D341Med (cell line): ENCODE measurements at places on chromosomes 7 and 10.

DNA sequence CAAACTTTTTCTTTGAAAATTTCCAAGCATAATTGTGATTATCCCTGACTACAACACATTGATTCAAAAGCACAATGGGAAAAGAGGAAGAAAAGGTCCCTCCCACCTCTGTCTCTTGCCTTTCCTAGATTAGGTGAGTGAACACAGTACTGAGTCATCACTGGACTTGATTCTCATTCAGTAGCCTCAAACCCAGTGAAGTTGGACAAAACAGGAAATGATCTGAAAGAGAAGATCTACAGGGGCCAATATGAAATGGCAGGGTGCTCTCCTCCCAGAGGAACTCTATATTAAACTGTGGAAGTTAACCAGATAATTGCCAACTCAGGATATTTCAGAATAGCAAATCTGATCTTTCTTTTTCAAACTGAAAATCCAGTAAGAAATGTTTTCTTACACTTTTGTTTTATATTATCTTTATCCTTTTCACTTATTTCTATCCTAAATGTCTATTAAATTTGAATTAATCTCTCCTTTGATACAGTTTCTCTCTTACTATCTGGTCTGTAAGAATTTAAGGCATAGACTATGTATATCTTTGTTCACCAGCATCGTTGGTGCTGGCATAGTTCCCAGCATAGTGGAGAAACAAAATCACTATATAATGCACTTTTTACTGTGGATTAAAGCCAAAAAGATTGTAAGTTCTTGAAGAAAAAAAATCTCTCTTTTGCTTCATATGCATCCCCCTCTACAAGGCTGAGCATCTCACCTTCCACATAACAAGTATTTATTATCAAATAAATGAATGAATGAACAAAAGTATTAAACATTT is 41.4 kb upstream of the IKZF1 start:
- no peak for DNase-seq

DNA sequence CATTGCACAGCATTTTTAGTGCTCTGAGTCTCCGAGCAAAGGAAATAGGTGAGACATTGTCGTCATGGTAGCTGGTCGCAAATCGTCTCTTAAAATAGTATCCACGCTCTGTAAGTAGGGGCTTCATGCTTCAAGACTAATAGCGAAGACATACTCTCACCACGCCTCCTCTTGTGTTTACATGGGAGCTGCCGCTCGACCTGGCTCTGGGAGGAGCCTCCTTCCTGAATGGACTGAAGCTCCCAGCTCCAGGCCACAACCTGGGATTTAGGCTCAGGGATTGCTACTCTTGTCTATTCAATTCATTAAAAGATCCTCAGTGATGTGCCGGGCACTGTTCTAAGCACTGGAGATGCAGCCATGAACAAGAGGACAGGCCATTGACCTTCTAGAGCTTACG is 196.1 kb upstream of the GALNT17 start:
- no peak for DNase-seq

DNA sequence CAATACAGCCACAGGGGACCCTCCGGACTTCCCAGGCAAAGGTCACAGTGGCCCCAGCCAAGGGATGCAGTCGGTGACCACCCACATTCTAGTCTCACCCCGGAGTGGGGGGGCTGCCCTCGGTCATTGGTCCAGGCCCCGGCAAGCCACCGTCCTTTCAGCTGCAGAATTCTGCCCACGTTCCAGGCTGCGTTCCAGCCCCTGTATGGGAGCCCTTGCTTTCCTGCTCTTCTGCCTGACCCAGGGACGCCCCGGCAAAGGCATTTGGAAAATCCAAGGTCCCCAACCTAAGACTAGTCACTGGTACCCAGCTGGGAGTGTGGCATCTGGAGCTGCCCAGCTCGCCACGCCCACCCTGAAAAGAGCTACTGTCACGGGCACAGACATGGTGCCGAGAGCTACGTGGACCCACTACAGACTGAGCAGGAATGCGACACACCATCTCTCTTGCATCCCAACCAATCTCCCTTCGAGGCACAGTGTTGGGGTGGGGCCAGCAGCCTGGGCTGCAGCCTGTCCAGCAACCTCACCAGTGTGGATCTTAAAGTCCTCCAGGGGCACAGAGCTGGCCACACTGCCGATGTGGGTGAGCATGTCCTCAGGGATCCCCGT is 18.6 kb downstream of the OGDHL start:
- peak; percentile 34 for DNase-seq

GRCh38 chr10:44955413-44956070 is 4.1 kb upstream of the RASSF4 start:
- DNase-seq: no peak

- DNase-seq: no peak
These were observed 7.4 kb downstream of the BTAF1 start for GRCh38 chr10:91930939-91931338.

- no peak for DNase-seq
These were observed 535.5 kb downstream of the ATRNL1 start for GRCh38 chr10:115628616-115629015.

GRCh38 chr7:40969641-40970040 is 733.2 kb downstream of the INHBA start:
- DNase-seq: no peak

DNA sequence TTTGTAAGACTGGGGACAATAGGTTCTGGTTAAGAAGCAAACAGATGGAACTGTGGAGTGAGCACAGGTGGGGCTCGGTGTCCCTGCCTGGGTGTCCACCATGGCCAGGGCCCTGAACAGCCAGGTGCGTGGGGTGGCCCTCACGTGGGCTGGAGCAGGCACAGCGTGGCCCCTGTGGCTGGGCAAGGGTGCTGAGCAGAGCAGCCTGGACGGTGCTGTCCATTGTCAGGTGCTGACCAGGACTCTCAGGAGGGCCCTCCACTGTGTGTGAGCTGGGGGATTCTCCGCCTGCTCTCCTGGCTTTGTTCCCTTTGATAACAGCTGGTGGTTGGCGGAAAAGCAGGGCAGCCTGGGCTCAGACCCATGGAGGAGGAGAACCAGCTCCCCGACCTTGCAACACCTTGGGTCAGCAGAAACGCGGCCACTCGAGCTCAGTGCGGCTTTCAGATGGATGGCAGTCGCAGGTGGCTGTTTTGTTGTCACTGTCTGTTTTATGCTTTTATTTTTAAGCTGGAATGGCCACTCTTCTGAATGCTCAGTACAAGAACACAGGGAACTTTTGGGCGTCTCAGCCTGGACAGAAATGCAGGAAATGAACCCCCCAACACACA is 273.9 kb upstream of the ADARB2 start:
- DNase-seq: no peak

DNA sequence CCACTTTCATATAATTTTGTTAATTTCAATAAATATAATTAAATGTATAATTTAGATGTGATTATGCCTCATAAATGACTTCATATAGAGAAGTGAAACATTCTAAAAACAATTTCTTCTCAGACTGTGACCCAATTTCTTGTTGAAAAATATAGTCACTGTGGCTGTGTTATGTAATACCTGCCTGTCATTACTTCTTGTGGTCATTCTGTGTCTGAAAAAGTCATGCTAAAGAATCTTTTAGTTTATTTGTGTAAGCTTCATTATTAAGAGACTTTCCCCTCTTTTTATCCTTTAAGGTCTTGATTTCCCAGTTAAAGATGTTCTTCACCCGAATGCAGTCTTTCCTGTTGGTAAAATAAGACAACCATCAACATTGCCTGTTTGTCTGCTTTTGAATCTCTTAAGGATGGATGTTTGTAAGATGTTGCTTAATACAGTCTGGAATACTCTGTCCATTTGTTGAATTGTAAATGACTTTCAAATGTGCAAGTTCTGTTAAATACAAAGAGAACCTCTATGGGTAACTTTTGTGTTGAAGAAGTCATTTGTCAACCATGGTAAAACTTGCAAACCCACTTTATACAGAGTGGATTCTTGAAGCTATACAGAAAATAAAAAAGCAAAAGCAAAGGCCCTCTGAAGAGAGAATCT is 16.0 kb downstream of the KAT6B start:
- no peak for DNase-seq

DNA sequence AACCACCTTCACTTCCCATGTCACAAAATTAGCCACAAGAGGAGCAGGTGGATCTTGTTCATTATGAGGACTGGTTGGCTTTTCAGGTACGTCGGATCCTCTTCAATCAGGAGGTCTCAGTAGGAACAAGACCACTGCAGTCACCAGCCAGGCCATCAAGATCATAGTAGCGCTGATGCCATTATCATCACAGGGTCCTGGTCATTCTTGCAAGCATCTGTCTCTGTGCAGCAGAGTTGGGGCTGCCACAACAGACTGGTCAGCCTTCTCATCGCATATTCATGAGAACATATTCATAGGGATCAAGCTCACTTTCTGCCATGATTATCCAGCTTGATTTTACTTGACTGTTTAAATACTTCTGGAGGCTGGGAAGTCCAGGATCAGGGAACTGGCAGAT is 67.1 kb downstream of the ADCYAP1R1 start:
- no peak for DNase-seq

GRCh38 chr10:12971001-12971788 is 30.3 kb downstream of the CCDC3 start:
- DNase-seq: no peak

GRCh38 chr7:6015917-6016652 is 7.0 kb downstream of the AIMP2 start:
- DNase-seq: peak; percentile 72

- DNase-seq: no peak
These were observed 39.7 kb downstream of the RASGEF1A start for GRCh38 chr10:43226851-43227845.

- DNase-seq: no peak
These were observed 186.2 kb downstream of the DNAJB6 start for GRCh38 chr7:157522954-157523353.

GRCh38 chr10:23917251-23917840 is 291.6 kb upstream of the KIAA1217 start:
- no peak for DNase-seq

DNA sequence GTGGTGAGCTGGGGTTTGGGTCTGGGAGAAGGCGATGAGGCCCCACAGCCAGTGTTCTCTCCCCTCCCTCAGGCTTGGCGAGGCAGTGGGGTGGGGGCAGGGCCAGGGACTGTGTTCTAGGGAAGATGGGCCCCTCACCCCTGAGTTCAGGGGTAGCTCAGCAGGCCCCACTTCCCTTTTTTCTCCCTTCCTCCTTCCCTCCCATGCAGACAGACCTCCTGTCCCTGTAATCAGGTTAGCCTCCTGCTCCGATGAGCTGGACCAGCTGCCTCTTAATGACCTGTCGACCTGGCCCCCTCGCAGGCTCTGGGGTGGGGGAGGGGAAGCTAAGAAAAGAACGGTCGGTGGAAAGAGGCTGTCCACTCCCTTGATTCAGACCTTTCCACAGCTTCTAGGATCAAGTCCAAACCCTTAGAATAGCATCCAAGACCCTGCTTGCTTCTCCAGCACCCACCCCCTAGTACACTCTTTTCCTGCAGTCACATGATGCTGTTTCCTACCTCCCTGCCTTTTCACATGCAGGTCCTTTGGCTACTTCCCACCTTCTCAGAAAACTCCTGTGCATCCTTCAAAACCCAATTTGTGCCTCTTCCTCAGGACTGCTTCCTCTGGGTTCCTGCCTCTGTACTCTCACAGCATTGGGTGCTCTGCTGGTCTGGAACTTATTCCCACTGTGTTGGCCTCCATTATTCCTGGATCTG is 64.1 kb downstream of the ZMIZ1 start:
- no peak for DNase-seq

DNA sequence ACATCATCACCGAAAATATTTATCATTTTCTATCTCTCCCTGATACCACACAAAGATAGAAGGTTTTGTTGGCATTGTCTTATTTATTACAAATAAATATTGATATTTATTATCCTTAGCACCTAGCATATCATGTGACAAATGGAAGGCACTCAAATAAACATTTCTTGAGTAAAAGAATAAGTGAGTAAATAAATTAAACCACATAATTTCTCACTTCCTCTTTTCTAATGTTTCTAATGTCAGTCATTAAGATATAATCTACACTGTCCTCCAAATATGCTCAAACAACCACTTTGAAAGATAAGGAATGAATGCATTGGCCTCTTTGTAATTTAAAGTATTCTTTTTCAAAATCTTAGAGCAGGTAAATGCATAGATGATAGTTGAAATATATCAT is 1027.8 kb upstream of the LRRTM3 start:
- no peak for DNase-seq

DNA sequence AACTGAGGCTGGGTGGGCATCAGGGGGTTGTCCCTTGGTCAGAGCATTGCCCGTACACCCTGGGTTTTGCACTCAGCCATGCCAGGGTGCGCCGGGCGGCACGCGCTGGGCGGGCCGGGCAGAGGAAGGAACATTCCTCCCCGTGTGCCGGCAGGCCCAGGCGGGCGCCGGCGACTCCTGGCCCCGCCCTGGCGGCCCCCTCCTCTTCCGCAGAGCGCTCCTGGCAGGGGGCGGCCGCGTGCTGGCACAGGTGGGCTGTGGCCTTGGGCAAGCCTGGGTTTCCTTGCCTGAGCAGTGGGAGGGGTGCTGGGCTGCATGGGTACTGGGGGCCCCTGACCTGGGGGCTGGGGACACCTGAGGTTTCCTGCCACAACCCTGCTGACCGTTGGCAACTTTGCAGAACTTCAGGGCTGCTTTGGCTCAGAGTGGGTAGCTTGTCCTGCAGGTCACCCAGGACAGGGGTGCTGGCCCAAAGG is 3.9 kb downstream of the LFNG start:
- DNase-seq: no peak

DNA sequence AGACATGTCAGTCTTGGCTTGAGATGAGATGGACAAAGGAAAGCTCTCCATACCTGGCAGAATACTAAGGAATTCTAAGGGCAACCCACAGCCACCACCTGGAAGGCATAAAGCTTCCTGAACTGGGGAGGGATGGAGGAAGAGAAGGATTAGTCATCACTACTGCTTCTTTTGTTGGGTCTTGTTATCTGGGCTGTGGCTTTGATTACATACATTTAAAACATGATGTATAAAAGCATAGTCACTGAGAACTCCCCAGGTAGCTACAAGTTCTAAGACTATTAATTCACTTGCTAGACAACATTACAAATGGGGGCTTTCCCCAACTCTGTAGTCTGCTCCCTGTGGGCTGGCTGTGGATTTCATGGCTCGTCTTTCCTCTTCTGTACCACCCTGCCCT is 58.2 kb downstream of the RBM33 start:
- no peak for DNase-seq

DNA sequence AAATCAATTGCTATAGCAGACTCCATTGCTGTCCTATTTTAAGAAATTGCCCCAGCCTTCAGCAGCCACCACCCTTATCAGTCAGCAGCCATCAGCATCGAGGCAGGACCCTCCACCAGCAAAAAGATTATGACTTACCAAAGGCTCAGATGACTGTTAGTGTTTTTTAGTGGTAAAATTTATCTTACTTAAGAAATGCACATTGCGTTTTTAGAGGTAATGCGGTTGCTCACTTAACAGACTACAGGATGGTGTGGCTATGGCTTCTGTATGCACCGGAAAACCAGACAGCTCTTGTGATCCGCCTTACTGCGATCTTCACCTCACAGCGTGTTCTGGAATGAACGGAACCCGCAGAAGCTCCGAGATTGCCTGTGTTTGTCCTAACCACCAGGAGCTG is 58.1 kb downstream of the WDR37 start:
- DNase-seq: no peak

- no peak for DNase-seq
These were observed 116.8 kb upstream of the JCAD start for GRCh38 chr10:30176182-30176581.
